ENCODE measurements at places on chromosomes 11 and 22.

- no peak for DNase-seq
Observed at GRCh38 chr11:66190786-66191185, 77.7 kb upstream of the RAB1B start.

DNA sequence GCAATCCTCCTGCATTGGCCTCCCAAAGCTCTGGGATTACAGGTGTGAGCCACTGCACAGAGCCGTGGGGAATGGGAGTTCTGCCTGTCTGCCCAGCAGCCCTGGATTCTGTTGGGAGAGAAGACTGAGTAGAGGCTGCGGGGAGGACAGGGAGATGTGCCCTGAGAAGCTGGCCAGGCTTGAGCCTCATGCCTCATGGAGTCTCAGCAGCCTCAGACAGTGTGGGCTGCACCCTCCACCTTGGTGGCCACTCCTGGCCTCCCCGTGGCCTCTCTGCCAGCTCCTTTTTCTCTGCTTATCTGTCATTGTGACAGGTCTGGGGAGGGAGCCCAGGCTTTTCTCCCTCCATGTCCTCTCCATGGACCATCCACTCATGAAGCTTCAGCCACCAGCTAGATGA is 43.2 kb downstream of the DKK3 start:
- DNase-seq, result no peak

GRCh38 chr22:32758866-32759385 is 42.6 kb upstream of the TIMP3 start:
- DNase-seq, result no peak

DNA sequence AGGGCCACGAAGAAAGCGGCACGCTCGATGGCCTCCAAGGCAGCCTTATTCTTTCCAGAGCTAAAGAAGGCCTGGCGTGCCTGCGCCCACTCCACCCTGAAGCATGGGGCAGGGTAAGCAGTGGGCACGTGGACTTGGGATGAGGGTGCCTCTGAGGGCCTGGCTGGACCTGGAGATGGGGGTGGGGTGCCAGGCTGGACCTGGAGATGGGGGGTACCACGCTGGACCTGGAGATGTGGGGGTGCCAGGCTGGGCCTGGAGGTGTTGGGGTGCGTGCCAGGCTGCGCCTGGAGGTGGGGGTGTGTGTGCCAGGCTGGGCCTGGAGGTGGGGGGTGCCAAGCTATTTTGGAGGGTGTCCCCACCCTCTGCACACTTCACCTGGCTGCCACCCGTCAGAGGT is 5.3 kb downstream of the CPT1B start:
- no peak for DNase-seq

GRCh38 chr11:61855939-61856680 is 28.0 kb downstream of the FADS2 start:
- DNase-seq, result no peak

- no peak for DNase-seq
Observed at GRCh38 chr11:130729678-130730300, 186.5 kb downstream of the SNX19 start.

GRCh38 chr11:45530111-45530510 is 135.3 kb downstream of the CHST1 start:
- DNase-seq, result no peak

DNA sequence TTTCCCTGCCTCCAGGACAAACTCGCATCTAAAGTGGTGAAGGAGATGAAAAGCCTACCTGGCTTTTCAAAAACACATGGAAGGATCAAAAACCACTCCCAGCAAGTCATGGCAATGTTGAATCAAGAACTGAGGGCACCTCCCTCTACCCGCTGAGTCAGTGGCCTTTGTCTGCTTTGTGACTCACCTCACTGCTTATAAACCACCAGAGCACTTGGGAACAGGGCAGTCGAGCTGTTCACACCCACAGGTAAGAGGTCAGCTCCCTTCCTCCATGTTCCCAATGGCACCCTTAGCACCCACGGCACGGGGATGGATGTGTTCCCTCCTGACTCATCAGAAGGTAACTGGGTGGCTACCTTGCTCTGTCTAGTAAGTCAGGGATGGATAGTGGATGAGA is 21.7 kb downstream of the TENM4 start:
- DNase-seq, result no peak

DNA sequence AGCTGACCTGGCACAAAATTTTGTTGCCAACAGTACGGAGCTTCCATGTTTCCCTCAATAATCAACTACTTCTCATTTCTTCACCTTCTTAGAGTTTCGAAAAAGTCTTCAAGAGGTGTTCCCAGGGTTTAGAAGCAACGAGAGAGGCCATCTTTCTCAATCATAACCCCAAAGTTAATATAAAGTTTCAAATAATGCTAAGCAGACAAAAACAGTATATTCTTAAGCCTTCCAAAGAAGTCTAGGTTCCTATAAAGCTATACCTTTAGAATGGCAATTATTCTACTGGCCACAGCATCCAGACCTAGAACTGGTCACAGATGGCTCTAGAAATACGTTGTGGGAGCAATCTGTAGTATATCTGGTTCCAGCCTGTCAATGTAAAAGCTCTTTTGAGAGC is 16.9 kb downstream of the DDX6 start:
- DNase-seq, result no peak

GRCh38 chr22:42699281-42699975 is 21.2 kb downstream of the A4GALT start:
- DNase-seq, result no peak

GRCh38 chr11:8261291-8261690 is 2.4 kb downstream of the LMO1 start:
- DNase-seq, result no peak
